ENCODE measurements at places on chromosomes 16 and 17.

- peak; percentile 41 for DNase-seq
Measured at GRCh38 chr16:73113336-73113735, 65.4 kb upstream of the ZFHX3 start.

GRCh38 chr17:46013127-46013501 is 14.1 kb downstream of the STH start:
- no peak for DNase-seq

DNA sequence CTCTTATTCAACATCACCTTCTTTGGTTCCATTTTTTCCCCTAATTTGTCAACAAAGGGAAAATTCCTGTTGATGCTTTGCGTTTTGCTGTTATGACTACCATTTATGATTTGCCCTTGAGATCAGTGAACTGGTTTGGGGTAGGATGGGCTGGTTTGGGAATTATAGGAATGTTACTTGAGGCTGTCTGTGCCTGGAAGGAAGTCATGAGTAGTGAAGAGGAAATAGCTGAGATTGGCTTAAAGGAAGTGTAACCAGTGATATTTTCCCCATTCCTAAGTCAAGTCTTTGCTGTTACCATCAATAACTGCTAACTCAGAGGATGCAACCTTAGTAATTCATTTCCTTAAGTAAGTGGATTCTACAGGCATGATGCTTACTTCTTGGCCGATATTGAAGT is 179.2 kb downstream of the MAP2K6 start:
- DNase-seq: no peak

DNA sequence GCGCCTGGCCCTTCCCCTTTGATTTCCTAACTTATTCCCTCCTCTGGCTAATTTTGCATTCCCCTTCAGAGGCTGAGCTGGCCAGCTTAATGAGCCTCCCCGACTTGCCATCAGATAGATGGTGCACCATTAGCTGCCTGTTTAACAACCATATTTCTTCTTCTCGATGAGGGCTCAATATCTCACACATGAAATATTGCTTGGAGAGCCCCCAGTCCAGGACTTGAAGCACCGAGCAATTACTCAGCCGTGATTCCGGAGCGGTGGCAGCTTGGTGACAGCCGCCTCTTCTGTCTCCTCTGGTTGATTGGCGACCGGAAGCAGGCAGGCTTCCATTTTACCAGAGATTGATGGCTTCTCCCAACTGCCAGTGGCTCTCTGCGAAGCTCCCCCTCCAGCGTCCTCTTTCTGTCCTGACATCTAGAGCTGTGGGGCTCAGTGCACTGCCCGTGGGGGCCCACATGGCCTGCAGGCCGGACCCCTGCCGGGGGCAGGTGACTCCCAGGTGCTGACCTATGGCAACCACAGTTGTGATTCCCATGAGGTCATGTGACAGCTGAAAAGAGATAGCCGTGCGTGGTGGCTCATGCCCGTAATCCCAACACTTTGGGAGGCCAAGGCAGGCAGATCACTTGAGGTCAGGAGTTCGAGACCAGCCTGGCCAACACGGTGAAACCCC is 133.7 kb upstream of the SEC14L1 start:
- no peak for DNase-seq

DNA sequence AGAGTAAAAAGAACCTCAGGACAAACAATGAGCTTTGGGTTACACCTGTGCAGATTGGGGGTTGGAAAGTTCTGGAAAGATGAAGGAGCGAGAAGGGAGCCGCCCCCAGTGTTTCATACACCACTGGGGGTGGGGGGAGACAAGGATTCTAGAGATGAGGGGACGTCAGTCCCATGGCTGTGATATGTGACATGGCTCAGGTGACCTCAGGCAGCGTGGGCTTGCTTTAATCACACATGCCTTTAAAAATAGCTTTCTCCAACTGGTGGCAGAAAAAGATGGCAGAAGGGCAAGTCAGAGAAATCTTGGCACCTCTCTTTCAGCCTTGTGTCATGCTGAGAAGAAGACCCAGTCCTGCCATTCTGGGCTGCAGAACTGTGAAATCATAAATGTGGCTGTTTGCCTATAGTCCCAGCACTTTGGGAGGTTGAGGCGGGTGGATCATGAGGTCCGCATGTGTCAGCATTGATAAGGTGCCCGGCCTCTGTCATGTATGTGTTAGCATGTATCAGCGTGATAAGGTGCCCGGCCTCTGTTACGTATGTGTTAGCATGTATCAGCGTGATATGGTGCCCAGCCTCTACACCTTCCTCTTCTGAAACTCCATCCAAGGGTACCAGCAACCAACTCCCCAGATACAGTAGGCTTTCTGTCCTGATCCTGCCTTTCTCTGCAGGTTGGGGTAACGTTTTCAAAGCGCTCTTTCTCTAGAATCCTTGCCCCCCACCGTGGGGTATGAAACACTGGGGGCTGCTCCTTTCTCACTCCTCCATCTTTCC is 25.0 kb downstream of the WIPI1 start:
- DNase-seq: no peak

DNA sequence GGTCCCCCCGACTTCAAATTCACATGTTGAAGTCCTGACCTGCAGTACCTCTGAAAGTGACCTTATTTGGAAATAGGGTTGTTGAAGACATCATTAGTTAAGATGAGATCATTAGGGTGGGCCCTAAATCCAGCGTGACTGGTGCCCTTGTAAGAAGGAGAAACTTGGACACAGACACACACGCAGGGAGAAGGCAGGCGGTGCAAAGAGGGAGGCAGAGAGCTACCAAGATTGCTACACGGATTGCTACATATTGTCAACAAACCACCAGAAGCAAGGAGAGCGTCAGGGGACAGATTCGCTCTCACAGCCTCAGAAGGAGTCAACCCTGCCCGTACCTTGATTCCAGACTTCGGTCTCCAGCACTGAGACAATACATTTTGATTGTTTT is 6.8 kb upstream of the WBP2 start:
- no peak for DNase-seq

DNA sequence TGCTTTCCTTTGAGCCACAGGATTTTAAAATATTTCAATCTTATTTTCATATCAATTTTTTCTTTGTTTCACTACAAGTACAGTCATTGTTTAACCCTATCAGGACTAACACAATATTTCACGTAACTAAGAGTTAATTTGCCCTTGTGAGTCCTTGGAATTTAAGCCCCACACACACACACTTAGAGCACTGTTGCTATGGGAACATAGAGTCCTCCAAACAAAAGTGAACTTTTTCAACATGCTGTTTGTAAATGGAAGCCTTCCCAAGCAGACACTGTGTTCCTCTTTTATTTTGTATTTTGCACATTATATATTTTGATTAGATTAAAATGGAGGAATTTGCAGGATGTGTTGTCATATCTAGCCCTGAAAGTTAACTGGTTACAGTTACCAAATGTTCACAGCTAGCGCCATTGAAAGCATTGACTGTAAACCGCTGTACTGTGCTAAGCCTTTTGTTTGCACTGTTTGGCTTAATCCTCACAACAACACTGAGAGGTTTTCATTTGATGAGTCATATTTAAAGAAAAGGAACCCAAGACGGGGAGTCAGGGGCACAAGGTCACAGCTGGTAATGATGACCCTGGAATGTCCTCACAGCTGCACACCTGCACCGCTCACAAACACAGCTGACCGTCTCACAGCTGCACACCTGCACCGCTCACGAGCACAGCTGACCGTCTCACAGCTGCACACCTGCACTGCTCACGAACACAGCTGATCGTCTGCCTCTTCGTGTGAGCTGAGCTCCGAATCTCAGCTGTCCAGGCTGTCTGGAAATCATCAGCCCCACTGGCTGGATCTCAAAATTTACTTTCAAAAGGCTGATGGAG is 6.3 kb downstream of the HSBP1 start:
- peak; percentile 45 for DNase-seq

- no peak for DNase-seq
Measured at GRCh38 chr16:49603956-49604355, 230.4 kb downstream of the C16orf78 start.

GRCh38 chr17:57925361-57925990 is 29.7 kb downstream of the CUEDC1 start:
- DNase-seq: no peak

DNA sequence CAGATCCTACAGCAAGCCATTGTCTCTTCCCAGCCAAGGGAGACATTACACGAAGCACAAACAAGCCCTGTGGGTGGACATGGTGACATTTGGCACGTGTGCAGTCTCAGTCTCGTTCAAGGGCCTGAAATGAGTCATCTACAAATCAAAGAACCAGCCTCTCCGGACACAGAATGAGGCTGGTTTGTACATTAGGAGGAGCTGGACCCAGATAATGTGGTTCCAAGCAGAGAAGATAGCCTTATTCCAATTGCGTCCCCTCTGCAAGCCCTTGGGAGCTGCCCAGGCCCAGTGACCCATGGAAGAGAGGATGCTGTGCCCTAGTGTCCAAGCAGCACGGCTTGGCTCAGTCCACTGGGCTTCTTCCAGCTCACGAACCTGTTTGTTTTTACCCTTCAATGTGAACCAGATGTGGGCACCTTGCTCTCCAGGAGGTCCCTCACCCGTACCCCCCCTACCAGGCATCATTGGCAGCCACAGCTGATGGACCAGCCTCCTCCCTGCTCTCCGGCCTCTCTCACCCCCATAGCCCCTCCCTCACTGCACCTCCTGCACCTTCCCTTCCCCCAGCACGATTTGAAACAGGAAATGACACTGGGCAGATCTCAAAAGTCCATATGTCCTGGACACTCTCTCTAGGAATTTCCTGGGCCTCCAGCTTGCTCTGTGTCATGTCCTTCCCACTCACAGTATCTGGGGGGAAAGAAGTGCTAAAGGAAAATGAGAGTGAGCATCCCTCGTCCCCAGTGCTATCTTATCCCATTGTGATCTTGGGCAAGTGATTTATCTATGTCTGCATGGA is 26.2 kb downstream of the KPNA2 start:
- no peak for DNase-seq

DNA sequence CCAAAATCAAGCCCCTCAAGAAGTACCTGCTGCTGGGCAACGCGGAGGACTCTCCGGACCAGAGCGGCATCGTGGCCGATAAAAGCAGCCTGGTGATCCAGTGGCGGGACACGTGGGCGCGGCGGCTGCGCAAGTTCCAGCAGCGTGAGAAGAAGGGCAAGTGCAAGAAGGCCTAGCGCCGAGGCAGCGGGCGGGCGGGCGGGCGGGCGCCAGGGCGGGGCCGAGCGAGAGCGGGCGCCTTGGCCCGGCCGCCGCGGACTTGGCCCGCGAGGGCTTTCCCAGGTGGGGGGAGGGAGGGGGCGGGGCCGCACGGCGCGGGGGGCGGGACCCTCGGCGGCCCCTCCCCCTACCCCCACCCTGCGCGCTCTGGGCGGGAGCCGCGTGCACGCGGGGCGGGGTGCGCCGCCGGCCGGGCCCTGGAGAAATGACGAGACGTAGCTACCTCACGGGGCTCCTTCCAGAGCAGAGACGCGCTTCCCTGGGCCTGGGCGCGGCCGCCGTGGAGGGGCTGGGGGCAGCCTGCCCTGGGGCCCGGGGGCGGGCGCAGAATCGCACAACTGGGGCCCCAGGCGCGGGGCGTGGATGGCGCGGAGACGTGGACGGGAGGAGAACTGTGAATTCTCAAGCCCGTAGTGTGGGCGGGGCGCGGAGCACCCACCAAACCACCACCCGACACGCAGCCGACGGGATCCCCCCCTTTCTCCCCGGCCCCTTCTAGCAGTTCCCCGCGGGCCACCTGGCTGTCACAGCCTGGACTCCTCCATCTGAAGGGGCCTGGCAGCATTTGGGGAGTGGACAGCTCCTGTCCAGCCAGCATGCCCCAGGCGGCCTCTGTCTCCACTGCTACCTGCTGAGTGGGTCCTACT is 218.7 kb downstream of the NTN1 start:
- no peak for DNase-seq

- no peak for DNase-seq
Measured at GRCh38 chr16:73170612-73171038, 122.7 kb upstream of the ZFHX3 start.

DNA sequence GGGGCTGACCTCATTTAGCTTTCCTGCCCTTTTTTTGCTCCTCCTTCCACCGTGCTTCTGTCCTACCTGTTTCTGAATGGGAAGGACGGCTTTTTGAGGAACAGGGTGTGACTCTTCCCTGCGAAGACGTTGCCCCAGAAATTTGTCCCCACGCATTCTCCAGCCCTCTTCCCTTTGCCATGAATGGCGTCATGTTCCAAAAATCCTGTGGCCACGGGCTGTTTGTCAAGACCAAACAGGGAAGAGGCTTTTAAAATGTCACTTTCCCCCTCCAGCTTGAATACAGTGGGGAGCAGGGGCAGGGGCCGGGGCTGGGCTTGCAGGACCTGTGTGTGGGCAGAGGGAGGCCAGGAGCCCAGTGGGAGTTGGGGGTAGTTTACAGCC is 13.9 kb downstream of the MPRIP start:
- no peak for DNase-seq

DNA sequence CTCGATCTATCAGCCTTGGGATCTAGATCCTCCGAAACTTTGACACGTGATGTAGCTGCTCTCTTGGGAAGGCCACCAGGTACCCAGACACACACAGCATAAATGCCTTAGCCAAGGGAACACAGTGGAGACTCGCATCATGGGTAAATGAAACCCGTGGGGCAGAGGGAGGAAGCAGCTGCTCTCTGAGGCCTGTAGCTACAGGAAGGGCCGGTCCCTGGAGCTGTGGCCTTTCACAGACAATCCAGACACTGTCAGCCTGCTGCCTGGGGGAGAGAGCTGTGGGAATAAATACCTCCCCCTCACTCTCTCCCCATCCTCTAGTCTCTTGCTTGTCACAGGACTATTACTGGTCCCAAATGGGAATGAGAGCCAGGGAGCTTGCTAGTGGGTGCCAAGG is 351.2 kb downstream of the UTP18 start:
- DNase-seq: no peak

- DNase-seq: no peak
Measured at GRCh38 chr16:67873435-67874370, 851 bp downstream of the EDC4 start.

DNA sequence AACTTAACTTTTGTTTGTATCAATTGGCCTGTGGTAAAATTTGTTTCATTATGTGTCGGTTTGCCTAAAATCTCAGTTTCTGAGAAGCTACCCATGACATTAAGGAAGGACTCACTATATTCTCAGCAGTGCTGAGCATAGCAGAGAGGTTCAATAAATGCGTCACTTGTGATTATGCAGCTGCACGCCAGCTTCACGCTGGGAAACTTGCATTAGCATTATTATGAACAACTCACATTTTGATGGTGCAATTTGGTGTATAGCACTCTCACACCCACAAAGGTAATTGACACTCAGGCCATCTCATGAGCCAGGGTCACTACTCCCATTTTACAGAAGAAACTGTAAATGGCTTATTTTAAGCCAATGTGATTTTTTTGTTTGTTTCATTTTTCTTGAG is 80.6 kb upstream of the SALL1 start:
- DNase-seq: no peak
